ENCODE measurements at places on chromosomes 4 and X. TPM values are rescaled to one million over a fixed set of nuclear protein-coding genes. Genes with fewer than 3 reads are reported as not detected.

DNA sequence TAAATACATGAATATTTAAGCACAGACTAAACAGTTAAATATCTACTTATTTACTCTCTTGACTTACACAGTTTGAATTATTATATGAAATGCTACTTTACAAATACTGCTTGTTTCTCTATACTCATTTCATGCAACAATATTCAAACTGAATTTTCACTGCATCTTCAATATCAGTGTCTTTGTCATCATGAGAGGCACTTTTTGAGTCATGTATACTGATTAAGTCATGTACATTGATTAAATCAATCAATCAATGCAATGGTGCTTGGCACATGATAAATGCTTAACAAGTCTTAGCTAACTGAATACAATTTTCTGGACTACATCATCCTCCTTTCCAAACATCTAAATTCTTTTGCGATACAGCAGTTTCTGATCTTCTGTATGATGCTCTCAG, 67.1 kb downstream of the CHM start:
- DNase-seq: no peak

Gene FGB
- polyA plus RNA-seq: not detected

DNA sequence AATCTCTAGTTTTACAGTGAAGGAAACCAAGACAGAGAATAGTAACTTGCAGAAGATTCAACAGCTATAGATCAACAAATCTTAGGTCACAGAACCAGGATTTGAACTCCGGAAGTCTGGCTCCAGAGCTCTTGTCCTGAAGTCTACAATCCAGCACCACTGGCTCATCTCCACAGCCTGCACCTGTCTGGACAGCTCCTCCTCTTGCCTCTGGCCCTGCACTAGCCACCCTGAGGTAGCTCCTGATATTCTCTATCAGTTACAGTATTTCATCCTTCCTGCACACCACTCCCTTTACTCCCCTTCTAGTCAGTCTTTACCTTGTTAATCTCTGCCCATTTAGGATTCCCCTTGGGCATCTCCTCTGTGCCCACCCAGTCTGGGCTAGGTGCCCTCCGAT, 58.1 kb upstream of the LNX1 start:
- DNase-seq: no peak

Gene ARR3
- polyA plus RNA-seq: not detected

Gene PLA2G12A
- polyA plus RNA-seq: 15.9 TPM

DNA sequence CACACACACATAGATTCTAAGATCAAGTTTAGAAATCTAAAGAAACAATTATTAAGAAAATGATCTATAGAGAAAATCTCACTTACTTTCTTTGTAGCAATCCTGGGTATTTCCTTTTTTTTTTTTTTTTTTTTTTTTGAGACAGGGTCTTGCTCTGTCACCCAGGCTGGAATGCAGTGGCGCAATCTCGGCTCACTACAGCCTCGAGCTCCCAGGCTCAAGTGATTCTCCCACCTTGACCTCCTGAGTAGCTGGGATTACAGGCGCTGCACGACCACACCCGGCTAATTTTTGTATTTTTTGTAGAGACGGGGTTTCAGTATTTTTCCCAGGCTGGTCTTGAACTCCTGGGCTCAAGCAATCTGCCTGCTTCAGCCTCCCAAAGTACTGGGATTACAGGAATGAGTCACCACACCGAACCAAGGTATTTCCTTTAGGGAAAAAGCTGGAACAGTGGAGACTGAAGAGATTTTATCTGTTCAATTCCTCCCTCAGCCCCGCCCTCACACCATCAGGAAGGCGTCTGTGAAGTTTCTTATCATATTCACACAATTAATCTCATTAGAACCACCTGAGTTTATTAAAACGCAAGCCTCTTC, at the start of gene TRIML2:
Gene TRIML2, minus strand, starts transcription at position 447 of the 599 bp plus-strand sequence. CDS start 4,235 bp downstream, outside the sequence.
- DNase-seq: no peak

- no peak for DNase-seq
Measured at GRCh38 chrX:122238801-122239200, 945.3 kb upstream of the GRIA3 start.

GRCh38 chr4:17964576-17964975, 57.0 kb downstream of the LCORL start:
- DNase-seq: peak; percentile 28

GRCh38 chr4:164930647-164931046, 46.8 kb downstream of the TRIM61 start:
- no peak for DNase-seq

- no peak for DNase-seq
Measured at GRCh38 chr4:187393531-187394344, 601.8 kb upstream of the ZFP42 start.

- peak; percentile 73 for DNase-seq
Measured at GRCh38 chr4:167903291-167903721, 189.0 kb upstream of the ANXA10 start.

Gene NPY1R
- polyA plus RNA-seq: 0.01 TPM

Gene AVPR2
- polyA plus RNA-seq: not detected

Gene STEEP1
- polyA plus RNA-seq: 20.3 TPM

DNA sequence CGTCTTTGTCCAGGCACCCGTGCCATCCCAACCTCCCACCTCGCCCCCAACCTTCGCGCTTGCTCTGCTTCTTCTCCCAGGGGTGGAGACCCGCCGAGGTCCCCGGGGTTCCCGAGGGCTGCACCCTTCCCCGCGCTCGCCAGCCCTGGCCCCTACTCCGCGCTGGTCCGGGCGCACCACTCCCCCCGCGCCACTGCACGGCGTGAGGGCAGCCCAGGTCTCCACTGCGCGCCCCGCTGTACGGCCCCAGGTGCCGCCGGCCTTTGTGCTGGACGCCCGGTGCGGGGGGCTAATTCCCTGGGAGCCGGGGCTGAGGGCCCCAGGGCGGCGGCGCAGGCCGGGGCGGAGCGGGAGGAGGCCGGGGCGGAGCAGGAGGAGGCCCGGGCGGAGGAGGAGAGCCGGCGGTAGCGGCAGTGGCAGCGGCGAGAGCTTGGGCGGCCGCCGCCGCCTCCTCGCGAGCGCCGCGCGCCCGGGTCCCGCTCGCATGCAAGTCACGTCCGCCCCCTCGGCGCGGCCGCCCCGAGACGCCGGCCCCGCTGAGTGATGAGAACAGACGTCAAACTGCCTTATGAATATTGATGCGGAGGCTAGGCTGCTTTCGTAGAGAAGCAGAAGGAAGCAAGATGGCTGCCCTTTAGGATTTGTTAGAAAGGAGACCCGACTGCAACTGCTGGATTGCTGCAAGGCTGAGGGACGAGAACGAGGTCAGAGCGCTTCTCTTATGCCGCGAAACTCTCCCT, at the start of gene TET2:
Gene TET2, plus strand, starts transcription at position 601 of the 740 bp plus-strand sequence. CDS start 87,067 bp downstream, outside the sequence.
- DNase-seq: peak; percentile 89

DNA sequence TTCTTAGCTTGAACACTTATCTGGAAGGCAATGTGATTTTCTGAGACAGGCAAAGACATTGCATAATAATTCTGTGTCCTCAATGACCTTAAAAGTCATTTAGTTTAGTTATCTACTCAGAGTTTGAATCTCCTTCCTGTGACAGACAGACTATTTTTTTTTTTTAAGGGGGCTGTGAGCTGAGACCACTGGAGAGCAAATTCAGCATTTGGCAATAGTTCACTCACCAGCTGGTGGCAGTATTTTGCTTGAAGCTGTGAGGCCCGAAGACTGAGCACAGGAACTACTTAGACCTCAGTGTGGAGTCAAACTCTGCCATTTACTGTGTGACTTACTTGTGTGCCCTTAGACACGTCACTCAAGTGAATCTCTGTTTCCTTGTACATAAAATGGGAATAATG, 22.9 kb upstream of the CPE start:
- peak; percentile 63 for DNase-seq

GRCh38 chr4:48261281-48261680, 8.4 kb downstream of the TEC start:
- DNase-seq: peak; percentile 72

- no peak for DNase-seq
Measured at GRCh38 chrX:40449956-40450706, 130.6 kb upstream of the ATP6AP2 start.

- DNase-seq: no peak
Measured at GRCh38 chrX:142828129-142828528, 197.6 kb upstream of the SPANXN4 start.

DNA sequence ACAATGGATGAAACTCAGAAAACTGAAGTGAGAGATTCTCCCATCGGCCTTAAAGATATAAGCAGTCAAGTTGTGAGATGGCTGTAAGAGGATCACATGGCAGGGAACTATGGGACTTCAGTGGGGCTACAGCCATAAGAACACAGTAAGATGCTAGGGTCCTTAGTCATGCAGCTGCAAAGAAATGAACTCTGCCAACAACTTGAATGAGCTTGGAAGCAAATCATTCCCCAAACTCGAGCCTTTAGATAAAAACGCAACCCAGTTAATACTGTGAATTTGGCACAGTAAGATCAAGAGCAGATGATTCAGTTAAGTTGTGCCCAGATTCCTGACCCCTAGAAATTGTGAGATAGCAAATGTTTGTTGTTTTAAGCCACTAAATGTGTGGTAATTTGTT, 117.3 kb downstream of the FAM13A start:
- DNase-seq: peak; percentile 77

Gene NOX1
- polyA plus RNA-seq: not detected

- no peak for DNase-seq
Measured at GRCh38 chr4:38202242-38202641, 242.0 kb downstream of the PTTG2 start.

DNA sequence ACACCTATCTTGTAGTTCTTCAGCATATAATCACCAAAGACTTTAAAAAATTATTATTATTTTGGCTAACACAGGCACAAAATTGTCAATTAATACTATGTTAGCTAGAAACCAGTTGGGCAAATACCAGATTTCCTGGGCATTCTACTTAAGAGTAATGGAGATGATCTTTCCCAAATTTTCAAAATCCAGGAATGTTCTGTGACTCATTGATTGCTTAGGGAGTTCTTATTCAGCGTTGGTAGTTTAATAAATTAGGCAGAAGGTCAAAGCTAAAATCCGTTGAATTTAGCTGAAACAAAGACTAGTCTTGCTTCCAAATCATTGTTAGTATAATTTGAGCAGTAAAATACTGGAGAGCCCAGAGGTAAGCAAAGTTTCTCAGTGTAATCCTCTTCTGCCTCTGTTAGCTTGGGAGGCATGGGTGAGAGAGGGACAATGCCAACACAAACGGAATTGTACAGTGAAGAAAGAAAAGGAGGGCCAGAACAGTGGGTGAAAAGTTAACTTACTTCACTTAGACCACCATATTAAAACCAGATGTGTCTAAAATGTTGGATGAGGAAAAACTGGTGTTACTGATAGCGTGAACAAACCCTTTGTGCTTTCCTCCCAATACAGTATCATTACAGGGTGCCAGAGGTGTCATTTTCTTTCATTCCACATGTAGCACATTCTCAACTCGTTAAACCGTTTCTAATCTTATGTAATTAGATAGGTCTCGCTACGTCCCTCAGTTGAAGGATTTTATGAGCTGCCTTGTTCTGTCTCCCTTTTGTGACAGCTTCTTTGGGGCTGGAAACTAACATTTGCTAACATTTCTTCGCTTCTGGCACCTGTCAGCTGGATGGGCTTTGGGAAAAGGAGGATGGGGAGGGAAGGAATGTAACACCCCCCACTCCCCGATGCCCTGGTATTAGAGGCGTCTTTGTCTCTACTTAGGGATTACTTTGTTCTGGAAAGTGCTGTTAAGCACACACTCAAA, 87.4 kb upstream of the CITED1 start:
- DNase-seq: peak; percentile 11

DNA sequence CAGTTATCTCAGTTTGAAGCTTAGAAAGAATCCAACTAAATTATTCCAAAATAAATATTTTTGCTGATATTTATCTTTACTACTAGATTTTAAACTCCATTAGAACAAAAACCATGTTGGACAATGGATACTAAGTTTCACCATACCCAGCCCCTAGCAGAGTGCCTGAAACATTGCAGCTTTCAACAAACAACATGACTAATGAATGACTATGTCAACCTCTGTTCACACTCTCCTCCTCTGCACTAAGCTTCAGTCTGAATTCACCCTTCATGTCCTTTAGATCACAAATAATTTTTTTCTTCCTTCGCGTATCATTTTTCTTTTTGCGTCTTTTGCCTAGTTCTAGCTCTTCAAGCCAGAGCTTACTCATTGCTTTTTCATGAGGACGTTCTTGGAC, 315.2 kb downstream of the PCDH10 start:
- DNase-seq: peak; percentile 2

Gene MAML3
- 2.8 TPM for polyA plus RNA-seq

Gene NEXMIF
- under 0.01 TPM for polyA plus RNA-seq

Gene ARMCX6
- 94.6 TPM for polyA plus RNA-seq

Gene MAGEB10
- not detected for polyA plus RNA-seq

Gene ADGRL3
- polyA plus RNA-seq: 0.03 TPM

- peak; percentile 13 for DNase-seq
Measured at GRCh38 chr4:52750819-52751486, at the start of gene ERVMER34-1. TSS of gene ERVMER34-1 (minus strand) at chr4:52751425. CDS start at chr4:52745520, 5,905 bp downstream.

DNA sequence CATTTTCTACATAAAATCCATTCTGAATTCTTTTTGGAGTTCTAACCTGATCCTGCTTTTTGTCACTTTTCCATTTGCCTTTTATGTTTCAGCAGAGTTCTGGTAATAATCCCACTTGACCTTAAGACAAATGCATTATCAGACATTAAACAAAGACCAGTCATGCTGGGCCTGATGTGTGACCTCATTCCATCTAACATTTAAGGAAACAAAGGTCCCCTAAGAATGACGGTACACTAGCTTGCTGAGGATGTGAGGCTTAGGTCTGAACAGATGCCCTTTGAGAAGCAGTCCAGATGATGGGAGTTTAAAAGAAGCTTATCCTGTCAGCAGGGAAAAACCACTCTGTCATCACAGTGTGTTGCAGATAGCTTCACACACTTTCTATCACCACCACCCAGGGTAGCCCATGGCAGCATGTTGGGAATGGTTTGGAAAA, 38.1 kb upstream of the PDE5A start:
- no peak for DNase-seq

DNA sequence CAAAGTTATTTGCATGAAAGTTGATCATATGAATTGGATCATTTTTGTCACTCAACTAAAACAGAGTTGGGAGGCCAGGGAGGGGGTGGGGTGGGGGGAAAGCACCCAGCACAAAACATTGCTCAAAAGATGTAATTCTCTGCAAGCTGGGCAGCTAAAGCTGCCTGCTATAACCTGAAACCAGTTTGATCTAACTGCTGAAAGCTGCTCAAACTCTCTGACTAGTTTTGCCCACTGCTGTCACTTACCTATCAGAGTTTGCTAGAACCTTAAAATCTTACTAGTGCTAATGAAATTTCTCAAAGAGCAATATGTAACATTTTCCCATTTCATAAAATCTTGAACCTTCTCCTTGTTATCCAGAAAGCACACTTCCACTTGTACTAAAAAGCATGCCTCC, 10.4 kb downstream of the CXCL8 start:
- DNase-seq: no peak

Gene ATP2B3
- not detected for polyA plus RNA-seq

GRCh38 chrX:666762-667720, 36.5 kb downstream of the SHOX start:
- DNase-seq: no peak

Gene VSIG1
- polyA plus RNA-seq: 0.20 TPM

DNA sequence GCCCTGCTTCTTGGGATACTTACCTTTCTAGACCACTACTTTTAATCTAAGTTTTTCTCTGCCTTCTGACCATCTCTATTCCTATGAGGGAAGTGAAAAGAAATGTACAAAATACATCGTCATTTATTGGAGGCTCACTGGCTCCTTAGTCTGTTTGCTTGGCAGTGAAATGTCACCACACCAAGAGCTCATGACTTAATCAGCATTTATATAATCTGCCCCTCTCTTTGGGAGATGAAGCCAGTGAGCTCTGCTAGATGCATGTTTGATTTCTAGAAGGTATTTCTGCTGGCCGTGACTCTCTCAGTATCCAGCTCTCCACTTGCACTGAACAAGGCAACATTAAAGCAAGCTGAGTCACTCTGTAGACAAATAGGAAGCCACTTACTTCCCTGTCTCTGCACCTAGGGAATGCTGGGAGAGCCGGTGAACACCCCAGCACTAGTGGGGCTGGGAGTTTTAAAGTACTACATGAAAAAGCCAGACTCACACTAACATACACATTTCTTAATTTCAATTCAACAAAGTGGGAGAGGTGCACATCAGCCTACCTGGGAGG, 79.1 kb downstream of the MID1IP1 start:
- DNase-seq: no peak

Data from fibroblast of lung (primary cell).